Left ventricle myocardium superior (tissue), 1 donor: ENCODE measurements at places on chromosomes 1 and 21. TPM values are rescaled to one million over a fixed set of nuclear protein-coding genes. Genes with fewer than 3 reads are reported as not detected.

- no peak for DNase-seq
These were observed 37.1 kb downstream of the SSX2IP start for GRCh38 chr1:84653130-84653677.

FCAMR gene
- not detected for total RNA-seq

DNA sequence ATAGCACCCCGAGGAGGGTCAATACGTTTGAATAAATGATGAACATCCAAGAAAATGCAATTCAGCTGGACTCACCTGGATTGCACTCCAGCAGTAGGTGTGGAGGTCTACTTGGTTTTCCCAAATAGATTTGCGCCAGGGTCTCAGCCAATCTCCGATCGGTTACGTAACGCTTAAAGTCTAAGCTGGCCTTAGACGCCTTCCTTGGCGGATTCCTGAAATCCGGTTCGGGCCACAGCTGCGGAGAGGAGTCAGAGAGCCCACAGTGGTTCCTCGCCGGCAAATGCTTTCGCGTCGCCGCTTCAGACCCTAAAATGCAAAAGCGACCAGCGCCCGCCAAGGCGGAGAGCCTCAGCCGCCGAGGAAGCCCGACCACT is 322 bp downstream of the TFB2M start:
- no peak for DNase-seq

- DNase-seq = no peak
These were observed 8.3 kb downstream of the ACTL8 start for GRCh38 chr1:17763417-17763816.

GRCh38 chr21:25341981-25342380 is 265.3 kb downstream of the MRPL39 start:
- DNase-seq = no peak

GRCh38 chr1:38476111-38476849 is 383.3 kb downstream of the RRAGC start:
- no peak for DNase-seq

DNA sequence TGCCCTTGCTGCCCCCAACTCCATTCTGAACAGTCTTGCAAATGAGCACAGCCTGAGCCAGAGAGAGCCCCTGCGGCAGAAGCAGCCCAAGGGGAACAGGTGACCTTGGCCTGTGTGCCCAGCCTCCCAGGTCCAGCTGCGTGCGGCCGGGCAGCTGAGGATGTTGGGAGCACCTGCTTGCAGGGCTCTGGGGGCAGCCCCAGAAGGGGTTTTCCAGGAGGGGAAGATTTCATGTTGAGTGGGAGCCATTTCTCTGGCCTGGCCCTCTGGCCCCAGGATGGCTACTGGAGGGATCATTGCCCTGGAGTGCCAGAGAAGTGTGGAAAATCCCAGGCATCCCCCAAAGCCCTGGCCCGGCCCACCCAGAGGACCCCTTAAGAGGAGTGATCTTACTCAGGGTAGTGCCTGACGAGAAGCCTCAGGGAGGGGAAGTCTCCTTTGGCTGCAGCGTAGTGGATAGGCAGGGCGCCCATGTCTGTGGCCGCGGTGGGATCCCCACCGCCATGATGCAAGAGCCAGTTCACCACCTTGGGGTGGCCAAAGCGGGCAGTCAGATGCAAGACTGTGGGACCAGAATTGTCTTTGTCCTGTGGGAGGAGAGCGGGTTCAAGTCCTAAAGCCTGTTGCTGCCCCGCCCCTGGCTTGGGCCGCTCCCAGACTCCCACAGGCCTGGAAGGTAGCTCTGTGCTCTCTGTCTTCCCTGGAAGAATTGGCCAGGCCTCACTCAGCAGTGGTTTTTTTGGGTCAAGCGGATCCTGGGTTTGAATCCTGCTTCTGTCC is 20.6 kb upstream of the RNU1-4 start:
- peak; percentile 21 for DNase-seq

A3GALT2 gene
- total RNA-seq = not detected

TMCO2 gene
- not detected for total RNA-seq

DNA sequence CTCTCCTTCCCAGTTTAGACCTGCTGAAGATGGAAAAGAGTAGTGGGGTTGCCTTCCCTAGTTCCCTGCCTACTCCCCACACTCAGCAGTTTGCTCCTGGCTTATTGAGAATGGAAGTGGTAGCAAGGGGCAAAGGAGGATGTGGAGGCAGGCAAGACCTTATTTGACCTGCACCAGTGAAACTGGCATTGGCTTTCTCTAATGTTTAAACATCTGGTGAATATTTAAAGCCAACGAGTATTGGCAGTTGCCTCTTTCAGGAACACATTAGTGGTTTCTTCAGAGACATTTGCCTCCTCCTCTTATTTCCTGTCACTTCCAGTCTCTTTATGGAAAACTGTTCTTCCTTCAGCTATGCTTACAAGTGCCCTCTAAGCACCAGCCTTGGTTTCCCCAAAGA is 62.4 kb upstream of the VAV3 start:
- DNase-seq = no peak

DNA sequence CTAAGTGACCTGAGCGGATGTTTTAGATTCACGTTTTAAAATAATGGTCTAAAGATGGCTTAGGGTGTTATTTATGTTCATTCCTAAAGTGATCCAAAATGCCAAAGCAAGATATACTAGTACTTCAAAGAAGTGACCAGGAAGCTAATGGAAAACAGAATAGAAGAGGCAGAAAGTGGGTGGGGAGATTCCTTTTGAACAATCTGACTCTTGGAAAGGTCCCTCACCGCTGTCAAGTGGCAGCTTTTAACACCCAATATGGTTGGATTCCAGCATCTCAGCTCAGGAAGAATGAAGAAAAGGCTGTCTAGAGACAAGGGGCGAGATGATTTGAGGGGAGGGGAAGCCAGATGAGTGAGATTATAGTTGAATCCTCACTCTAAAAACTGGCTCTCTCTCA is 90.3 kb downstream of the SCMH1 start:
- no peak for DNase-seq

CDA gene
- total RNA-seq = 2.9 TPM

- DNase-seq = no peak
These were observed 226.6 kb upstream of the TMEM51 start for GRCh38 chr1:14926818-14927575.

LCE3E gene
- total RNA-seq = not detected

LCE1E gene
- not detected for total RNA-seq

GRCh38 chr21:28345934-28346333 is 646.7 kb downstream of the LTN1 start:
- no peak for DNase-seq

RNU1-2 gene
- 4,234 TPM for total RNA-seq

GSTM4 gene
- total RNA-seq = 46.5 TPM

- no peak for DNase-seq
These were observed 2.1 kb downstream of the ARMH1 start for GRCh38 chr1:44676484-44677200.

DNA sequence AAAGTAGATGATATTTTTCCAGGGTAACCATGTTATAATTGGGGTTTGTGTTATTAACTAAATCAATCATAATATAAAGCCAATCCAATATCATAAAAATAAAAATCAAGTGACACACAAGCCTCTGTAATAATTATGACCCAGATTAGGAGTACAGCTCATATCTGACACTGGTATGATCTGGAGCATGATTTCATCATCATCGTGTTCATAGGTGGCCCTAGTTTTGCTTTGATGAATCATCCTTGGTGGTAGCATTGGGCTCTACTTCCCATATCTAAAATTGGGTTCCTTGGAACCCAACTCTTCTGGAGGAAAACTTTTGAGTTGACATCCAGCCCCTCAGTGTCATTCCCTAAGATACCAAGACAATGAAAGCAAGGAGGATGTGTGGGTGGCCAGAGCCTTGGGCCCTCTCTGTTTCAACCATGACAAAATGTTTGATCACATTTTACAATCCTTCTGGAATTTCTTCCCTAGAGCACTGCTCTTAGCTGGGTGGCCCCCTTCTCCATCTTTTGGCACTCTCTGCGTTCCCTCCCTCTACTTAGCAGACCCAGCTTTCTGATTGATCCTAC is 37.0 kb upstream of the ENAH start:
- DNase-seq = no peak

DNA sequence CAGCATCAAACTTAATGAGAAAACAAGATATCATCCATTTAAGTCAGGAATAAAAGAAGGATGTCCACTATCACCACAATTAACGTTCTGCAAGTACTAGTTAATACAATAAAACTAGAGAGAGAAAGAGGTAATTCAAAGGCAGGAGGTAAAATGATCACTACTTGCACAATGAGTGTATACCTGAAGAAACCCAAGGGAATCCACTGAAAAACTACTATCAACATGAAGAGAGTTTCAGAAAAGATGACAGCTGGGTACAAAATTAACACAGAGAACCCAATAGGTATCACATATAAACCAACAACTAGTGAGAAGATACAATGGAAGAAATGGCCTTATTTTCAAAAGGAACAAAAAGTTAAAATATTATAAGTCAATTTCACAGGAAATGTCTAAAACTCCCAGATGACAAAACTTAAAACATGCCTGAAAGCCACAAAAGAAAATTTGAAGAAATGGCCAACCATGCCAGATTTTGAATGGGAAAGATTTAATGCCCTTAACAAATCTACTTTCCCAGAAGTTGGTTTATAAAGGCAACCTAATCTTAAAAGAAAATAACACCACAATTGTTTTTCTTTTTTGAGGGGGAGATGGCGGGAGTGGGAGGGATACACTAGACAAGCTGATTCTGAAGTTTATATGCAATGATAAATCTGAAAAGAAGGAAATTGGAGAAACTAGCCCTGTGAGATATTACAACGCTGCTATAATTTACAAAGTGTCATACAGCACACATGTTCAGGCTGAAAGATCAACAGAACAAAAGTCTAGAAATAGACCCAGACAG is 17.8 kb downstream of the VPS26C start:
- DNase-seq = no peak

DNA sequence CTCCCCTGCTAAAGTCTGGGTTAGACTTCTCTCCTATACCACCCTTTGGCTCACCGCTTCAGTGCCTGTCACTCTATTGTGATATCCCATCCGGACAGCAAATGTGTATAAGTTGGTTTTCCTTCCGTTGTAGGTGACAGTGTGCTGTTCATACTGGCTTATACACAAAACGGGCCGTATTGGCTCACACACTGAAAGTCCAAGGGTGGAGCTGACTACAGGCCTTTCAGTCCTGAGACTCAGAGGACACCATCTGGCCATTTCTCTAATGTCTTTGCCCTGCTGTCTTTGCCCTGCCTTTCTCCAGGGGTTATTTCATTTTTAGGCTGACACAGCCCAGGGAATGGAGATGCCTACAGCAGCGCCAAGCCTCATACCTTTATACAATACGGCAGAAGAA is 90.7 kb downstream of the URB2 start:
- DNase-seq = no peak

RAB13 gene
- 55.1 TPM for total RNA-seq

DNA sequence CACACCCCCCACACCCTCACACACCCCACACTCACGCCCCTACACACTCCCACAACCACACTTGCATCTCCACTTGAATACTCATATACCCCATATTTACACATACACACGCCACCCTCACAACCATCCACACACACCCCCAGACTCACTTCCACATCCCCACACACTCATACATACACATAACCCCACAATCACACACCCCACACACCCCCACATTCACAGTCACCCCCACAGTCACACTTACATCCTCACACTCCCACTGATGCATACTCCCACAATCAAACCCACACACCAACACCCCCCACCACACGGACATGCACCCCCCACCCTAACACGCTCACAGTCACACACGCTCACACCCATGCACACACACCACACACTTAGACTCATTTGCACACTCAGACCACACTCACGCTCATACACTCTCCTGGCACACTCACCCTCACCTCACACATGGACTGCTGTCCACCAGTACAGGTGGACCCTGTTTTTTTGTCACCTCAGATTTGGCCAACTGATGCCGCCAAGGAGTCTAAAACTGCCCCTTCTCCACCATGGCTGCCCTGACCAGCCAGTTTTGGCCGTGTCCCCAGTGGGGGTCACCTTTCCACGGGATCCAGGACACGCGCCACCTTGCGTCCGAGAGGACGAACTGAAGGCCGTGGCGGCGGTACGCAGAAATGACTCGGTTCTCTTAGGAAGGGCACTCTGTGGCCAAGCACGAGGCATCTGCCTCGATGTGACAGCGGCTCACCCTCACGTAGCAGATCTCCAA is 45.3 kb upstream of the EDN2 start:
- DNase-seq = peak; percentile 10

GRCh38 chr1:22184892-22185612 is 42.2 kb upstream of the WNT4 start:
- DNase-seq = no peak

GRCh38 chr1:87958716-87959115 is 630.0 kb downstream of the LMO4 start:
- no peak for DNase-seq

CFHR4 gene
- total RNA-seq = not detected

ZNF678 gene
- total RNA-seq = 1.4 TPM

FCRL2 gene
- not detected for total RNA-seq

CHIA gene
- not detected for total RNA-seq

- no peak for DNase-seq
These were observed 18.4 kb downstream of the CCT3 start for GRCh38 chr1:156319664-156320063.

- peak; percentile 79 for DNase-seq
These were observed 138.6 kb upstream of the JUN start for GRCh38 chr1:58922302-58923089.

USH2A gene
- 2.3 TPM for total RNA-seq

GRCh38 chr21:42746240-42746592 is 92.8 kb downstream of the PDE9A start:
- DNase-seq = no peak

HHAT gene
- total RNA-seq = 1.9 TPM

PRR9 gene
- not detected for total RNA-seq

DNA sequence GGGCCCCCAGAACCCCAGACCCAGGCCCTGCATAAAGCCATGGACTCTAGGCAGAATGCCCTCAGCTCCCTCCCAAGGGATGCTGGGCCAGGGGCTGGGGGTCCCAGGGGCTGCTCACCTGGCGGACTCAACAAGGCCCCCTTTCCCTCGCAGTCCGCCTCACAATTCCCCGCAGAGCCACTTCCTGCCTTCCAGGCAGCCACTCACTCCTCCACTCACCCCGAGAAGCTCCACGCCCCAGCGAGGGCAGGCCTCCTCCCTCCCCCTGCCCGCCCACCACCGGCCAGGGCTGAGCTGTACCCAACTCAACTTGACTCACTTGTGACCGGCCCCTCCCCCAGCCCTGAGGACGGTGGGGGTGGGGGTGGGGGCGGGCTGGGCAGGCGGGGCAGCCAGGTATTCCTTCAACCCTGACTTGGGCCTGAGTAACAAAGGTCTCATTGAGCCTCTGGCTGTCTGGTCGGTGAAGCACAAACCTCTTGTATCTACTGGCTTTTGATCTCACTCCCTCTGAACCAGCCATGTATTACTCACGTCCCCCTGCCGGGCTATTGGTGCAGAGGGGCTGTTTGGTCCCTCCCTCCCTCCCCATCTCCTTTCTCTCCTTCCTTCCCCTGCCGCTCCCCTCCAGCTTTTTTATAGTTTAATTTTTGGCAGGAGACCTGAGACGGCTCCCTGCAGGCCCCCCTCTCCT is 5.9 kb downstream of the BLACAT1 start:
- no peak for DNase-seq

DNA sequence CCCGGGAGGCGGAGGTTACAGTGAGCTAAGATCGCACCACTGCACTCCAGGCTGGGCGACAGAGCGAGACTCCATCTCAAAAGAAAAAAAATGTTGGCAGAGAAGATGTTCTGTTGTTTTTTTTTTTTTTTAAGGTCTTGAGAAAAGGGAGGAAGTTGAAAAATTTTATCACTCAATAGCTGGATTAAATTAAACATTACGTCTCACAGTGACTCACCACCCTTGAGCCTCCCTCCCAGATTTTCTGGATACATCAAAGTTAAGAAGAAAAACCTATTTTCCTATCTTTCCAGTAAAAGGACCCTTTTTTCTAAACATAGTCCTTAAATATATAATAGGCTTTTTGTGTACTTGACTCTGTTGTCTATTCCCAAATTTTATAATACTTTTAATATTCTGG is 35.5 kb downstream of the IFNAR1 start:
- no peak for DNase-seq

ADSS2 gene
- 5.1 TPM for total RNA-seq
